HAP-1 (cell line): ENCODE measurements at places on chromosomes 5 and 9.

DNA sequence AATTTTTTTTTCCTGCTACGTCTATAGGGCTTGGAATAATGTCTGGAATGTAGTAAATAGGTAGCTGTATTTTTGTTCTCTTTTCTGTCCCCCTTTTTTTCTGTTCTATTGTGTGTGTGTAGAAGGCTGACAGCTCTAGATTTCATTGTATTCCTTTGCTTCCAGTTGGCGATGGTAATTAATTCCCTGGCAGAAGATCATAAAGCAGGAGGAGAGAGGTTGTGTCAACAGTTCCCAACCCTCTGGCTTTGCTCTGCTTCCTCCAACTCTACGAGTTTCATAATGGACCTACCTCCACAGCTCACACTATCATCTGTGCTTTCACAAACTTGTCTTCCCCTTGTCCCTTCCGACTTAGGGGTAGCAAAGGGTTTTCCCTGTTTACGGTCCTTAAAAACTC lies 117.9 kb upstream of the CDH18 start:
- DNase-seq = no peak

DNA sequence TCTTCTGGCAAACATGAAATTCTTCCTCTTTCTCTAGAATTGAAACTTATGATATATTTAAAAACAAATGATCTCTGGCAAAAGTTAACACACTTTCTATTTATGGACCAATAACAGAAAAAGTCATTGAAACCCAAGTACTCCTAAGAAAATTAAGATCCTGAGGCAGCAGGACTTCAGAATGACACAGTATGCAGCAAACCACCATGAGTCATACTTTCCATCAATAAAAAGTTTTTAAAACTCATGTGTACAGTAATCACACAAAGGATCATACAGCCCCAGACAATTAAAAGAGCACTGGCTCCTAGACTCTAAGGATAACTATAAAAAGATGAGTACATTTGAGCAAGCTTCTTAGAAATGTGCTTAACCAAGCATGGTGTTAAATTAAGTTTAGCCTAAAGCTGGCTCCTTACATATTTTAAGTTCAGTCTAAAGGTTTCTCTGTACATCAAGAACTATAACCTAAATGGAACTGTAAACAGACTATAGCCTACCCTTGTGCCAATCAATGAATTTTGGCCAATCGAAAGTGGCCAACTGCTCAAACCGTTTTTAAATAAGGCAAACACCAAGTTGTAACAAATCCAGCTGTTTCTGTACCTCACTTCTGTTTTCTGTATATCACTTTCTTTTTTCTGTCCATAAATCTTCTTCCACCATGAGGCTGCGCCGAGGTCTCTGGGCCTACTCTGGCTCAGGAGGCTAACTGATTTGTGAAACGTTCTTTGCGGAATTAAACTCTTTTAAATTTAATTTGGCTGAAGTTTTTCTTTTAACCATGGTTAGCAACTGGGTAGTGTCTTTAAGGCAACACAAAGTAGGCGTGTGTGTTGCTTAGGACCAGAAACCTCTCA lies 232.1 kb upstream of the PIK3R1 start:
- DNase-seq = no peak

- DNase-seq = no peak
Observed at GRCh38 chr5:102916109-102916508, 161.0 kb downstream of the PAM start.

DNA sequence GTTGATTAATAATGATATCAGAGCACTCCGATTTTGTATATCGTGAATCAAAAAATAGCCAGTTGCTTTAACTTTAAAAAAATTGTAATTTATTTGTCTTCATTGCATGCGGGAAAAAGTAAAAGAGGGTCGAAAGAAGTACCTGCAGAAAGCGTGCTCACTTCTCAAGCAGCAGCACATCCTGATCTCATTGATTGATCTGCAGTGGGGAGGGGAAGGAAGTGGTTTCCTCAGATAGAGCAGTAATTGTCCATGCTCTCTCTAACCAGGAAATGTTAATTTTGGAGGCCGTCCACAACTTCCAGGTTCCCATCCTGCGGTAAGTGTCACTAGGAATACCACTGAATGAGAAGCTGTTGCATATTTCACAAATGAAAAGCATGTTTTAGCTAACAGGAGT lies 63.2 kb downstream of the SYK start:
- DNase-seq = no peak

- no peak for DNase-seq
Observed at GRCh38 chr9:18955626-18956025, 77.4 kb downstream of the SAXO1 start.

- DNase-seq = no peak
Observed at GRCh38 chr9:35726931-35727330, 5.1 kb downstream of the TLN1 start.

DNA sequence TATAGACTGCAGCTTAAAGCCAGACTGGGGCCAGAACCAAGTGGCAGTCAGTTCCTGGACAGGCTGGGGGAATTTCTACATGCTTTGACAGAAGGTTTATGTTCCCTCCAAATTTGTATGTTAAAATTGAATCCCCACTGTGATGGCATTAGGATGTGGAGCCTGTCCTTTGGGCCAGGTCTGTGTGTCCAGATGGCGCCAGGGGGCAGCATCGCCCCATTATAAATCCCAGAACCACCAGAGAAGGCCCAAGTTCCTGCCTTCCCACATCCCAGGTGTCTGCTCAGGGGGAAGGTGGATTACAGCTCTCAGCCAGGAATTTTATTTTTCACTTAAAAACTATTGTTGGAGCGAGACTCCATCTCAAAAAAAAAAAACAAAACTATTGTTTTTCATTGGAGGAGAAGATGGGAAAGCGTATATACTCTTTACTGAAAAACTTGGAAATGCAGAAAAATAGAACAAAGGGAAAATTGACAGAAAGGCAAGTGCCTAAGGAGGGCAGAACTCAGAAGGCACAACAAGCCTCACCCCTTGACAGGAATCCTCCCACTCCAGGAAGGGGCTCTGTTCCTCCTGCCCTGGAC lies 5.0 kb downstream of the IL3 start:
- DNase-seq = peak; percentile 66

DNA sequence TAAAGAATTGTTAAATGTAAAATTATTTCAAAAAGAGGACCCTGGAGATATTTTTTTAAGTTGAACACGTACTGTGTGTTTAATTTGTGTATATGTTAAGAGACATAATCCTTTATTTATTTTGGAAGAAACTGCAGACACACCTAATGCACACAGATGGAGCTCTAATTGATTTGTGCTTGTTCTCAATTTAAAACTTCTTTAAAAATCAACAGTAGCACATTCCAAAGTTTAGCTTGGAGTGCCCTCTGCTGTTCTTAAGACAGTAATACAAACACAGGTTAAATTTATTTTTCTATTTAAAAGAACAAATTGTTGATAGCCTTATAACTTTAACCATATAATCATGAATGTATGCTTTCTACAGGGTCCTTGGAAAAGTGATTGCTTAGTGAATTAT lies 277.6 kb upstream of the ADAMTS16 start:
- peak; percentile 56 for DNase-seq

GRCh38 chr9:133268335-133269056 lies 6.5 kb downstream of the ABO start:
- DNase-seq = no peak

DNA sequence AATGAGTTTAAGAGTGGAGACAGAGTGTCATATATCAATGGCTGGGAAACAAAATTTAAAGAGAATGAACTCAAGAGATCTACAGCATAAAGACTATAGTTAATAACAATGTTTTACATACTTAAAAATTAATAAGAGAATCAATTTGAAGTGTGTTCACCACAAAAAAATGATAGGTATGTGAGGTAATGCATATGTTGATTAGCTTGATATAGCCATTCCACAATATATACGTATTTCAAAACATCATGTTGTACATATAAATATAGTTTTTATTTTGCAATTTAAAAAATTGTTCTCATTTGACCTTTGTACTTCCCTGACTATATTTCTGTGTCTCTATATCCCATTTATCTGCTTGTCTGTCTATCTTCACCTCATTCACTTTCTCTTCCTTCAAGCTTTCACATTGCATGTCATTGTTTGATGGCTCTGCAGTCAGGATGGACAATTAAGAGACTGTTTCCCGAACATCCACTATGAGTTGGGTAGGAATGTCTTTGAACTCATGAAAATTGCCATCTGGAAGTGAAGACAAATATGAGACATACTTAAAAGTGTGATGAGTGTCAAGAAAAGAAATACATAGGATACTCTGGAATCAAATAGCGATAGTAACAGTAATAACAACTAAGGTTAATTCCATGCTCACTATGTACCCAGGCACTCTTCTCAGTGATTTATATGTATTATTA lies 359.9 kb upstream of the ACTBL2 start:
- DNase-seq = no peak

DNA sequence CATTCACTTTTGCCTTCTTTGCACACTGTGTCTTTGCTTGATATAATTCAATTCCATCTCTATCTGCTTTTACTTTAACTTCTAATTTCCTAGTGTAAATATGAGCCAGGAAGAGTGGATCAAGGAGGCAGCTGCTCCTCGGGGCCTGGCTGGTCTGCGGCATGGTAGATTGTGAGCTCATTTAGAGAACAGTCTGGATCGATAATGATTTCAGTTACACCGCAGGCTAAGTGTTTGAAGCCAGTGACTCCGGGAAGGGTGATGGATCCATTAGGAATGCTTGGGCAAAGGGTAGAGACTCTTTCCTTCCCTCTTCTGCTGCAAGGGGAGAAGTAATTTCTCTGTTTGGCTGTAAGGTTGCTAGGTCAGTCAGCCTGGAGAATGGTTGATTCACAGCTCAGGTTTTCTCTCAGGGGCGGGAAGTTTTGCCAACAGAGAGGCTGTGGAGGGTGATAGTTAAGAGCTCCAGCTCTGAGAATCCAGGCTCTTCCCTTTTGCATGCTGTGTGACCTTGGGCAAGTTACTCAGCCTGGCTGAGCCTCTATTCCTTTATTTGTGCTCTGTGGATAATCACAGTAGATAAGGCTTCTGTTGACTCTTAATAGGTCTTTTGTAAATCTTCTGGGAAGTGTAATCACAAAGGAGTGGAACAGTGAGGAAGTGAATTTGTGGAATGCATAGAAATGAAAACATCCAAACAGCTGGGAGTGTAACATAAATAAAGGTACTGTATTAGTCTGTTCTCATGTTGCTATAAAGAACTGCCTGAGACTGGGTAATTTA lies 99.1 kb downstream of the PTTG1 start:
- no peak for DNase-seq

DNA sequence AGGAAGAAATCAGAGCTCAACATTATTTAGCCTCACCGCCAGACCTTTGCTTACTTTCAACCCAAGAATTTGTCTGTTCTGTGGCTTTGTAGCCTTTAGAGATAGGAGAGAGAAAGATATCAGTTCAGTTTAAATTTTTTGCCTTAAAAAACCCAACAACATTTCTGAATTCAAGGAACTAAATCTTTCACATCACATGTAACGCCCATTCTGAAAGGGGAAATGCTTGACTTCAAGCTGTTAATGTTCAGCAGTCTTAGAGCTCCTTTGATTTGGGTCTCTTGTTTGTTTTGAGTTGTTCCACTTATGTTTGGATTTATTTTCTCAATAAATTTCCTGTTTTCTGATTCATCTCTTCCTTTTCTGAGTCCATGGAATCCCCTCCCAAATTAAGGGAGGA lies 294.5 kb downstream of the ARHGAP26 start:
- DNase-seq = no peak

DNA sequence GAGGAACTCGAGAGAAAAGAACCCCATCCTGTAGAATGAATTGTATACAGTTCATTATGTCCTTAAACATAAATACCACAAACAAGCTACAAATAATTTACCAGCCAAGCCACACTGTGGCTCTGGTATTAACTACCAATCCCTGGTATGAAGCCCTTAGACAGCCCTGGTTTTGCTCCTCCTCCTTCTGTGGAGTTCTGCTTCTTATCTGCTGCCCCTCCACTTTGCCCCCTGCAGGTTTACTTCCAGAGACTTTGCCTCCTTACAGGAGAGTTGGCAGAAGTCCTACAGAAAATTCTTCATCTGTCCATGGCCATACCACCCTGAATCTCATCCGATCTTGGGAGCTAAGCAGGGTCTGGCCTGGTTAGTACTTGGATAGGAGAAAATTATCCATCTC lies 219.8 kb downstream of the ACTL7B start:
- no peak for DNase-seq

DNA sequence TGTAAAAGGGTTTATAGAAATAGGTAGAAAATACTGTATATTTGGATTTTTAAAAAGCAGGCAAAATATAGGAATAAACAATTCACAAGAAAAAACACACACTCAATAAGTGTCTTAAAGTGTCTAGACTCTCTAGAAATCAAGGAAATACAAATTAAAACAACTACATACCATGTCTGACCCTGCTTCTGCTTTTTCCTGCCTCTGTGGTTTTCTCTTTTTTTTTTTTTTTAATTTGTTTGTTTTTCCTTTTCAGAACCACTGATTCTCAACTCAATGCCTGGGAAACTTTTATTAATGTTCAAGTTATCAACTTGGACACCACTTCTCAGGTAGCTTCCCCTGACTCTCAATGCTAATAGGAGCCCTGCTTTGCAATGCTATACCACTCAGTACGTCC lies 25.5 kb upstream of the TAS2R1 start:
- DNase-seq = no peak

- DNase-seq = no peak
Observed at GRCh38 chr9:11506980-11507379, 894.2 kb upstream of the PTPRD start.

DNA sequence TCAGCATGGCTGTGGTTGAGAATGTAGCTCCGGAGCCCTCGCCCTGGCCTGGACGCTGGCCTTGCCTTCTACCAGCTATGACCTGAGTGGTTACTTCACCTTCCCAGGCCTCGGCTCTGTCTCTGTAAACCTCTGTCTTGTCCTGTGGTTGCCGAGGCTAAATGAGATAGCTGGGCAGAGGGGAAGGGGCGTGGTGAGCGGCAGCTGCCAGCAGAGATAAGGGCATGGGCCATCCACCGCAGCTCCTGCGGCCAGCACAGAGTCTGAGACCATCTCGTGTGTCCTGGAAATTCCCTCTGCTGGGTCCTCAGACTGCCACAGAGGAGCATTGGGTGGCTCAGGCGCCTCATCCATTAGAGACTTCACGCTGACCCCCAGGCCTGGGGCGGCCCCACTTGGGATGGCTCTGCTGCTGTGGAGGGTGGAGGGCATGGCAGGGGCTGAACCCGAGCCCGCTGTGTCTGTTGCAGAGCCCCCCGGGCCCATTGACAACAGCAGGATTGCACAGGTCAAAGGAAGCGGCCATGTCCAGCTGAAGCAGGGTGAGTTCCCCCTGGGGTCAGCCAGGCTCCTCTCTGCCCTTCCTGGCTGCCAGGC lies 43.9 kb downstream of the USP20 start:
- DNase-seq = no peak

- DNase-seq = no peak
Observed at GRCh38 chr5:643811-644271, 31.7 kb downstream of the CEP72 start.

- peak; percentile 75 for DNase-seq
Observed at GRCh38 chr5:74865804-74866595, at the start of gene FAM169A. FAM169A (minus strand) TSS chr5:74866387; CDS start chr5:74841676, 24,711 bp downstream.
